Glomerular endothelial cell (primary cell): ENCODE measurements at places on chromosomes 6 and 20. TPM values are rescaled to one million over a fixed set of nuclear protein-coding genes. Genes with fewer than 3 reads are reported as not detected.

Gene C20orf141
- not detected in 2 replicates for total RNA-seq

GRCh38 chr6:37036146-37036545 is 30.7 kb downstream of the FGD2 start:
- DNase-seq: no peak

DNA sequence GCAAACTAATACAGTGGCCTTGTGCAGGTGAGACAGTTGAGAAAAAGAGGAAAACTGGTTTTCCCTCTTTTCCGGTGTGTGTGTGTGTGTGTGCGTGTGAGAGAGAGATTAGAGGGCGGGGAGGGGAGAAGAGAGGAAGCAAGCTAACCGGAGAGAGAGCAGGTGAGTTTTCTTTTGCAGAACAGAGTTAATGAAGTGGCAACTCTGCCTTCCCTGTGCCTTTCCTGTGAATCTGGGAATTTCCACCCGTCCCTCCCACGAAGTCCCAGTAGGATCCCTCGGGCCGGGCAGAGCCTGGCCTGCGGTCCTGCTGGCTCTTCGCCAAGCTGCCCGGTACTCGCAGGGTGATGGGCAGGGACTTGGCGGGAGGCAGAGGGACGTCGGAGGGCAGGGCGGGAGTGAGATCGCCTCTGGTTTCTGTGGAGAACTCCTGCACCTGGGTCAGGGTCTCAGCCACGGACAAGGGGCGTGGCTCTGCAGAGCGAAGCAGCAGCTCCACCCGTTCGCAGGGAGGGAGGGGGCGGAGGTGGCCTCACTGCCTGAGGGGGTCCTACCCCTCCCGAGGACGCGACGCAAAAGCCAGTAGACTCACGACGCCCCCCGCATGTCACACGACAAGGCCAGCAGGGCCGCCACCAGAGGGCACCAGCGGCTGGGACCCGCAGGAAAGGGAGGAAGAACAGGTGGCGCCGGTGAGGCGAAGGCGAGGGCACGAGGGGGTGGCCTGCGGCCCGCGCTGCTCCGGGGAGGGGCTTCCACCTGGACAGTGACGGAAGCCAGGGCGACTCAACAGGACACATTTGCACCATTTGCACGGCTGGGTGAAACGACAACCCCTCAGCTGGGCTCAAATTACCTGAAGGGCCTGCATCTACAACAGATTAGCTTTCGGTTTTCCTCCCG is 51.2 kb upstream of the RNF182 start:
- DNase-seq: no peak

Gene FAM210B
- 61.2 and 69.9 TPM in 2 replicates for total RNA-seq

Gene MATN4
- not detected in 2 replicates for total RNA-seq

DNA sequence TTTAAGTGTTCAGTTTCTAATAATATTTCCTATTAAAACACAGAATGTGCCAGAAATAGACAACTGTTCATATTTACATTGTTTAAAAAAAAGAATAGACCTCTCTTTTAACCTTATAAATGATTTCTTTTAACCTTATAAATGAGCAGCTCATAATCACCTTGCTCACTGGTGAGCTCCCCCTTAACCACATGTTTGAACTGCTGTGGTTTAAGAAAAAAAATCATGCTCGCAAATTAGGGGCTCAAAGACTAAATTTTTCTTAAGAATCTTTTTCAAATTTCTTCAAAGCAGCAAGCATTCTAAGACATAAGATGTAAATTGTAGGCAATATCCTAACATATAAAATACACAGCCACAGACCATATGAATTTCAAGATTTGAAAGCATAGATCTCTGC is 32.8 kb downstream of the FAM8A1 start:
- no peak for DNase-seq
